ENCODE measurements at places on chromosomes 5 and 9.

GRCh38 chr5:99248066-99248465, 319.3 kb upstream of the CHD1 start:
- DNase-seq: no peak

DNA sequence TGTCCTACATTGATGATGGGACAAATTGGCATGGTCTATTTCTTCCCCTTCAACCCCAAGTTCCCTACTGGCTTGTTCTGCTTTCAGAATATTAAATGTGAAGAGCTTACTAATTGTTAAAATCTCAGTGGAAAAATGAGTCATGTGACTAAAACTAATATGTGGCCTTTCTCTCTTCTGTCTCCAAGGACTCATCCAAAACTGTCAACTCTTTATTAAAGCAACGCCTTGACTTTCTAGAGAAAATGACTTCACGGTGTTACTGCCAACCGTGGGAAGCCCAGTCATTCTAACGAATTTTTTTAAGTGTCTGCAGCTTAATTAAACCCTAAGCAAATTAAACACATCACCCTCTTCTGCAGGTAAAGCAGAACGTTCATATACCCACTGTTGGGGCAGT, 431.6 kb downstream of the DTWD2 start:
- no peak for DNase-seq

DNA sequence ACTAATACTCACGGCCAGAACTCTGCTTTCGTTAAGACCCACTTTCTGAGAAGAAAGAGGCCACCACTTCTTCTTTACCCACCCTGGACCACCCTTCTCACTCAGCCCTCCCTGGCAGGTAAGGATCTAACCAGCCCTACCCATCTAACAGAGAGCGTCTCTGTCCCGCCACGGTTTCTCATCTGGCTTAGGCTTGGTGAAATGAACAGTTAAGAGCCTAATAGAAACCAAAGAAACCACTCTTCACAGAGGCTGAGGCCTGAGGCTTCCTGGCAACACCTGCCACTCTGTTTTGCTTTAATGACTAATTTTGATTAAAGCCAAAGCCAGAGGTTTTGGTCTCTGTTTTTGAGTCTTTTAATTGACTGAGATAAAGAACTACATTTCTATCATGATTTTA, 354.1 kb upstream of the SLC30A5 start:
- DNase-seq: no peak

DNA sequence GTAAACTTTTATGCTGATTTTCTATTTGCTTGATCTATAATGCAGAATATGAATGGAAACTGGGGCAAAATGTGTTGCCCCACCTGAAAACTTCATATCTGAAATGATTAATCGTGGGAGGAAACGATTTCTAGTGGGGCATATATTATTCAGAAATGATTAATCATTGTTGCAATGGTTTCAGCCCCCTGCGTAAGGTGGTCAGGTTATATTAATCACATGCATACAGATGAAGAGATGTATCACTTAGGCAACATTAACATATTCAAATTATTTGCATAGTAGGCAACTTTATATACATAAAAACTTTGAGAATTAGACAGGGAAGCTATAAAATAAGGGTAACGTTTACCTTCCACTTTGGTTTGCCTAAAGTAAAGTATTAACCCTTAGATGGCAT, 49.8 kb downstream of the LSM11 start:
- DNase-seq: no peak

DNA sequence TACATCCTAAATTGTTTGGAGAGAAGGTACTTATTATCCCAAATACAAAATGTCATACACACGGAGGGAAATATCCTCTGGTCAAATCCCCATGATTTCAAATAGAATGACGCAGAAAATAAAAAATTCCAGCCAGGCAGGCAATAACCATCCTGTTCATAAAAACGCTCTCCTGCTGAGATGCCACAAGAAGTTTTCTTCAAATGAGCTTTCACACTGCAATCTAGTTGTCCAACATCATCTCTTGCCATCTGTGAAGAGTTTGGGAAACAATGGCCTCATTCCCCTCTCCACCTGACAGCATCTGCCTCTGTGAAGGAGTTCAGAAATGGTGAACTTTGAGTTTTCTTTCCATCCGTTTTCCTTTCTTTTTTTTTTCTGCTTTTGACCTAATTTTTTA, 83.3 kb upstream of the SLC30A5 start:
- no peak for DNase-seq

- no peak for DNase-seq
Observed at GRCh38 chr5:36928947-36929346, 52.4 kb downstream of the NIPBL start.

DNA sequence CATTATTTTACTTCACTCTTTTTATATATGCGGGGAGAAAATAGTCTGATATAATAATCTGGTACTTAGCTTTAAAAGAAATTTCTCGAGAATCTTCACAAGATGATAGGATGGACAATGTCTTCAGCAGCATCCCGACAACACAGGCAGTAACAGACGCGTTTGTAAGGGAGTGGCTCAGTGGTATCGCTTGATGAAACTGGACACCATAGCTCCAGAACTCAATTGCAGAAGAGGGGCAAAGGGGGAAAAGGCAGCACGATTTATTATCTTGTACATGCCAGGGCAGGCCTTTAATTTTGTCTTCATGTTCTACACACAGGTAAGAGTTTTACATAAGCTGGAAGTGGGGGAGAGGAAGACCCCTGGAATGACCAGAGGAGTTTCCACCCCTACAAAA, 15.7 kb downstream of the IL4 start:
- DNase-seq: no peak
